Mesenteric fat pad (tissue), 1 donor: ENCODE measurements at places on chromosomes 12 and 14.
A peak's percentile ranks its signal among the peaks of the same experiment; 100 is the strongest.

DNA sequence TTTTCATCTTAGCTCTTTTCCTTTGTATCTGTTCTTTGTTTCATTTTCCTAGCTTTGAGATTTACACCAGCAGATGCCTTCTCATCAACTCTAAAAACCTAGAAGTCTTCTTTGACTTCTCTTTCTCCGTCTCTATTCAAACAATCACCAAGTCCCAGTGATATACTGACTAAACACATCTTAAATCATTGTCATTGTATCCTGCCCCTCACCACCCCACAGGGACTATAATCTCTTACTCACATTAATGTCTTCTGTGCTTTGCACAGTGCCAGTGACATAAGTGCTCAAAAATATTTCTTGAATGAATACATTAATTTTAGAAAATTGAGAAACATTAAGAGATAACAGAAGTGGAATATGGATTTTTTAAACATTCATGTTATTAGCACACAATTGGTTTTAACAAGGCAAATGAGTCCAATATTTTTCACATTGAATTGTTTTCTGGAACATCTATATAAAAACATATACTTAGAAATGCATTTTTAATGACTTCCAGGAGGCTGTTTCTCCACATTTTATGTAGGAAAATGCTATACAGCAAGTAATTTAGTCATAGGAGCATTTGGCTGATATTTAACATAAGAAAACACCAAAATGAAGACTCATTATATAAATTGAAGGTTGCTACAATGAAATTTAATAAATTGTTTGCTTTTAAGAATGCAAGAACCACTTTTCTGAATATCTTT lies 472.8 kb upstream of the PRICKLE1 start:
- no peak for DNase-seq

- DNase-seq, result no peak
Observed at GRCh38 chr14:72800848-72801370, 93.0 kb downstream of the DPF3 start.

DNA sequence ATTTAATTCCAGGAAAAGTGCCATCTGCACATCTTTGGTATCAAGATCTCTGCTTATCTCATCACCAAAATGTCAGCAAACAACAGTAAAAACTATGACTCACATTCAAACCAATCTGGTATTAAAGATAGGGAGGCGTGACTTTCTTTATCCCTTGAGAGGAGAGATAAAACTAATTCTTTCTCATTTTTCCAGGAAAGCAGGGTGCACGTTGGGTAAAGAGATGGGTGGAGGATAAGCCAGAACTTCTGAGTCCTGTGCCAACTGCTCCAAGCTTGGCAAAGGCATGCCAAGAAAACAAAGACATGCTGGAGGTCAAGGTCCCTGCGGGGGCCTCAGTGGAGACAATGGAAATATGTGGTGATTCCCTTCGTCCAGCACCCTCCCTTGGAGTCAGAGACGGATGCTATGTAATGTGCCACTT lies 225.8 kb upstream of the PLXNC1 start:
- DNase-seq, result no peak

DNA sequence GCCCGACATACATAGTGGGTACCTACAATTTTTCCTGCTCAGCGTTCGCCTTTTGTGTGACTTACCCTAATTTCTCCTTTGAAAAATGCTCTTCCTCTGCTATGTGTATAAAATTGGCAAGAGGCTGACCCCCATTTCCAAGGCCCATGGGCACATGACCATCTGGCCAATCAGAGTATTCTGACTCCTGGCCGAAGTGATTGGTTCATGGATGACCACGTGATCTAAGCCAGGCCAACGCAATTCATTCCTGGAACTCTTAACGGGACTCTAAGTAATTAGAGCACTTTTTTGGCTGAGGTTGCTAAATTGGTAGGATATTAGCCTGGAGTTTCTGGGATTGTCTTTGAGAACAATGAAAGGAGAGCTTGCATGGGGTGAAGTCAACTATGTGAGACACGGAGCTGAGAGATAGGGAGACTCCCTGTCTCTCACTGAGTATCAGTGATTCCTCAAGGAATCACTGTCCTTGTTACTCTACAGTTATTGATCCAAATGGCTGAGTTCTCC lies 110.1 kb upstream of the TBX3 start:
- no peak for DNase-seq

DNA sequence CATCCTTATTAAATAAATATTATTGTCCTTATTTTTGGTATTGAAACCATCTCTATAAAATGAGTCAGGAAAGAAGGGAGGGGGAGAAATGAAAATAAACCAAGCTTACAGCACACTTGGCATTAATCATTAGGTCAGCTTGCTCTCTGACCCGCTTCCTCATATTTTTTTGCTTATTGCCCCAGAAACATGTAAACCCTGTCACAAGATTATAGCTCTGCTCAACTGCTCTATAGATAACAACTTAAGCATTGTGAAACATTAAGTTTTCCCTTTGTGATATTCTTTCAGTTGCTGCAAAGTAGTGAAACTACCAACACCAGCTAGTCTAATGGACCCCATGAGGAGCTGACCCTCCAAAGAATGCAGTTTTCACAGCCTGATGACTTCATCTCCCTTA lies 819.5 kb downstream of the SLC16A7 start:
- no peak for DNase-seq

DNA sequence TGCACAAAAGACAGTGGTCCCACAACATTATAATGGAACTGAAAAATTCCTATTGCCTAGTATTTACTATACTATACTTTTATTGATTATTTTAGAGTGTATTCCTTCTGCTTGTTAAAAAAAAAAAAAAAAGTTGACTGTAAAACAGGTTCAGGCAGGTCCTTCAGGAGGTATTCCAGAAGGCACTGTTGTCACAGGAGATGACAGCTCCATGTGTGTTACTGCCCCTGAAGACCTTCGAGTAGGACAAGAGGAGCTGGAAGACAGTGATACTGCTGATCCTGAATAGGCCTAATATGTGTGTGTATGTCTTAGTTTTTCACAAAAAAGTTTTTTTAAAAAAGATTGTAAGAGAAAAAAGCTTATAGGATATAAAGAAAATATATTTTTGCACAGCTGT lies 12.3 kb downstream of the UBE2N start:
- DNase-seq, result no peak

- DNase-seq, result no peak
Observed at GRCh38 chr12:52920937-52921336, 16.1 kb upstream of the KRT8 start.

GRCh38 chr12:1797011-1797901 lies 23.1 kb upstream of the LRTM2 start:
- DNase-seq, result peak; percentile 91

- DNase-seq, result no peak
Observed at GRCh38 chr14:61561657-61562276, 133.5 kb upstream of the HIF1A start.

DNA sequence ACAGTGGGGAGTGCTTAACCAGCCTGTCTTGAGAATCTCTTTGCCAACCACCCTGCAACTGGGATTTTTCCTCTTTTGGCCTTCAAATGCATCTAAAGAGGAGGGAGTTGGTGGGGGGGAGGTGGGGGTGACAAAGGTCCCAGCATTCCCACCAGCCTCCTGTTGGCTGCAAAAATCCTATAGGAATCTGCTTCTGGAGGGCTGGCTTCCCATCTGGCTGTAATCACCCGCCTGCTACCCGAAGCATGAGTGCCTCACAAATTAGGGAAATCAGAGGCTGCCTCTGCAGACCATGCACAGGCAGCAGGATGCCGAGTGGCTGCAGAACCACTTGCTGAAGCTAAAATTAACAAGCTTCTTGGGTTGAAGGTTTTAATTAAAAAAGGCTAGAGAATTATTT lies 73.9 kb upstream of the WSCD2 start:
- DNase-seq, result no peak

GRCh38 chr14:35297706-35298105 lies 5.5 kb downstream of the PSMA6 start:
- DNase-seq, result no peak

GRCh38 chr14:101496776-101497683 lies 64.3 kb upstream of the DIO3 start:
- DNase-seq, result no peak

GRCh38 chr12:56321027-56321426 lies 5.2 kb upstream of the CNPY2 start:
- no peak for DNase-seq

GRCh38 chr12:68411371-68411770 lies 79.2 kb upstream of the MDM1 start:
- DNase-seq, result no peak

DNA sequence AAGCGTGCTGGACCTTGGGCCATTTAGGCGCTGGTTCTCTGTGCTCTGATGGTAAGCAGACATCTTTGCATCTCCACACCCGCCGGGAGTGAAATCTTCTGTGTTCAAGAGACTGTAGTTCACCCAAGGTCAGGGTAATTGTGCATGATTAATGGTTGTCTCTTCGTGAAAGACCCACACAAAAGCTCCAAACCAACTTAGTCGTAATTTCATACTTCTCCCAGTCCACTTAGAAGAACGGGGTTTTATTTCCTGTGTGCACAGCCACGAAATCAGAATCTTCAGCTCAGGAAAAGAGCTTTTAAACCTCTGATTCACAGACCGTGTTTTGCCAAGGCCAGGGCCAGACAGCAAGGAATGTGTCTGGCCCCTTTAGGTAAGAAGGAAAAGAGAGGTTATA lies 640.9 kb downstream of the MED13L start:
- DNase-seq, result no peak

GRCh38 chr12:74641694-74642093 lies 104.1 kb downstream of the ATXN7L3B start:
- no peak for DNase-seq

GRCh38 chr14:79044894-79045624 lies 874.9 kb downstream of the NRXN3 start:
- no peak for DNase-seq

- no peak for DNase-seq
Observed at GRCh38 chr12:100442403-100442802, 31.3 kb upstream of the NR1H4 start.

DNA sequence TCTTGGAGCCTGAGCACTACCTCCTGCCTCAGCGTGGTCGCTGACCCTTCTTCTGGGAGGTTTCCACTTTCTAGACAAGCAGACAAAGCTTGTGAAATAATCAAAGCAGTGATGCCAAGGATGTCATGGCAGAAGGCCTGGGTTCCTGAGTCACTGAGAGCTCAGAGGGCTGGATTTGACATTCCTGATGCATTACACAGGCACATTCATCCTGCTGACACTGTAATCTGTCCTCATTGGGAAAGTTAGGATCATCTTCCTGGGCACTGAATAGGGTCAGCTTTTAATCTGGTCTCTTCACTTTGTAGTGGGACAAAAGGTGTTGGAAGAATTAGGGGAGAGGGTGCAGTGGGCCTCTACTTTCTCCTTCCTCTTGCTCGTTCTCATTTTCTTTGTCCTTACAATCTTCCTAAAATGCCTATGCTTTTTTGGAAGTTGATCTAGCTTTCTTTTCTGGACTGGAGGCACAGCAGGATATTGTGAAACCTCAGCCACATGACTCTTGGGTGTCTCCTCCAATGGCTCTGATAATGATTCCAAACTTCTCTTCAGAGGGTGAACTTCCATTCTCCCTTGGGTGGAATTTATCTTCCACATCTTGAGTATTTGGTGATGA lies 29.6 kb downstream of the EEA1 start:
- no peak for DNase-seq

- DNase-seq, result no peak
Observed at GRCh38 chr12:125208942-125209341, 143.7 kb downstream of the AACS start.

DNA sequence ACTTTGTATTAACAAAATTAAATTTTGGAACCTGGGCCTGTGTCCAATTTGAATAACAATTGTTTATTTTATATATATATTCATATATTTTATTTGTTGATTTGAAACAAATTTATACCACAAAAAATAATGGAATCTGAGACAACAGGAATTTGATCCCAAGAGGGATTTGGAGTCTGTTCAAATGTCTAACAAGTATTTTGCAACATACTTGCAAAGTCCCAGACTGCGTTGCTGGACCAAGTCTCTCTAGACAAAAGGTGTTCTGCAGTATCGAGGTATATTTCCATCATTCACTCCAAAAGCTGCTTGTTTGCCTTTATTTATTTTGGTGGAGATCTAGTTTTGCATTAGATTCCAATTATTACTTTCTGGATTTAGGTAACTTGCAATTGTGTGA lies 68.7 kb upstream of the PTPRR start:
- DNase-seq, result no peak

- DNase-seq, result no peak
Observed at GRCh38 chr14:50560931-50561285, 963 bp downstream of the ATL1 start.

DNA sequence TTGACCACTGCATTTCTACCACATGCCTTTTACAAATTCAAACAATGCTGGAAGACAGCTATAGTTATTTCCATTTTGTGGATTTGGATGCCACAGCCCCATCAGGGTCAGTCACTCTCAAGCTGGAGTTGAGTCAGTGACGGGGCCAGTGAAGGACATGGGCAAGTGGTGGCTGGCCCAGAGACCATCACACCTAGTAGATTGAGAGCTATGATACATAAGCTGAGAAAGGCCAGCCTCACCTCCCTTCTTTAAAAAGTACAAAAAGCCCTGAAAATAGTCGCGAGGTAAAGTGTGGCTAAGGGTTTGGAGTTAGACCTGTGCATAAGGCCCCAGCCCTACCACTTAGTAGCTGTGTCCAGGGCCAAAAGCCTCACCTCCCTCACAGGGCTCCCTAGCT lies 4.1 kb downstream of the KCTD10 start:
- no peak for DNase-seq

DNA sequence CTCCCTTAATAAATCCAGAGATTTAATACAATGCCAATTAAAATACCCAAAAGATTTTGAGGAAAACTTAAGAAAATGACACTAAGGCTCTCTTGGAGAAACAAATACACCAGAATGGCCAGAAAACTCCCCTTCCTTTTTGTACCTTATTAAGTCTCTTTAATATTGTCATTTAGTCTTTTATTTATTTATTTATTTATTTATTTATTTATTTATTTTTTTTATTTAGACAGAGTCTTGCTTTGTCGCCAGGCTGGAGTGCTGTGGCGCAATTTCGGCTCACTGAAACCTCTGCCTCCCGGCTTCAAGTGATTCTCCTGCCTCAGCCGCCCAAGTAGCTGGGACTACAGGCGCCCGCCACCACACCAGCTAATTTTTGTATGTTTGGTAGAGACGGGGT lies 210.6 kb downstream of the DACT1 start:
- DNase-seq, result no peak

- no peak for DNase-seq
Observed at GRCh38 chr12:3453206-3453989, 37.6 kb upstream of the PRMT8 start.

- DNase-seq, result no peak
Observed at GRCh38 chr14:22497671-22498093, 91.3 kb downstream of the DAD1 start.

DNA sequence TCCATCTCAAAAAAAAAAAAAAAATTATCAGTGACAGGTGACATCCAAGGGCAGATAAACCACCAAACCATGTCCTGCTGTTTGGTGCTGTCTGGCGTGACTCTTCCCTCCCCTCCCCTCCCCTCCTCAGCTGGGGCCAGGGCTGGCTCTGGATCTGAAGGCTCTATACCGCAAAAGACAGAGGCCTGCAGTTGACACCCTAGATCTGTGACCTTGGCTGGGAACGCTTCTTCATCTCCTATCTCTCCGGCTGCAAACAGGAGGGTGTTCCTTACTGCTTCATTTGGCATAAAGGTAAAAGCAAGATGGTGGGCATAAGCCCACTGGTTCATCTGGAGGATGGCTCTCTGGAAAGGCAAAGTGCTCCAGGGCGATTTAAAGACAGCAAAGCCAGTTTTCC lies 126.8 kb upstream of the PRMT8 start:
- DNase-seq, result no peak

- no peak for DNase-seq
Observed at GRCh38 chr12:92147491-92147890, 1.8 kb upstream of the BTG1 start.

- DNase-seq, result no peak
Observed at GRCh38 chr12:20588042-20588441, 107.1 kb upstream of the SLCO1C1 start.
